Left kidney (tissue), 8 donors: ENCODE measurements at places on chromosomes 3 and 15. TPM values are rescaled to one million over a fixed set of nuclear protein-coding genes. Genes with fewer than 3 reads are reported as not detected.

GRCh38 chr3:188064831-188065493 lies 89.0 kb upstream of the LPP start:
- DNase-seq, result no peak

- DNase-seq, result no peak
These were observed 103.3 kb downstream of the SNRK start for GRCh38 chr3:43389388-43390254.

DNA sequence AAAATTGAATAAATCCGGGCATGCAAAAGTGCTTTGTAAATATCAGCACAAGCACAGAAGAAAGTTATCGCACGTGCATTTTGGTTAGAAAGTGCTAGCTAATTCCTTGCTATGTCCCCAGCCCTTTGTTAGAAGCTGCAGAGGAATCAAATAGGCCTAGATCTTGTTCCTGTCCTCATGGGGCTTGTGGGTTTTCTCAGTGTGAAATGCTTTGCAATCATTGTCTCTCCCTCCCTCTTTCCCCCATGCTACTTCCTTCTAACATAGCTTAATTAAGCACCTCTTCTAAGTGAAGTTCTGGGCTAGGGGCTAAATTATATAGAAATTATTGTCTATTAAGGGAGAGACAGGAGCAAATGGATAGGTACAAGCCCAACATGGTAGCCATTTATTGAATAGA lies 271.7 kb downstream of the RPLP1 start:
- DNase-seq, result no peak

GRCh38 chr3:146071632-146072031 lies 89.4 kb downstream of the PLOD2 start:
- no peak for DNase-seq

GRCh38 chr15:48623456-48623855 lies 22.1 kb downstream of the FBN1 start:
- DNase-seq, result no peak

GRCh38 chr3:3468596-3468995 lies 289.1 kb upstream of the CRBN start:
- DNase-seq, result no peak

DNA sequence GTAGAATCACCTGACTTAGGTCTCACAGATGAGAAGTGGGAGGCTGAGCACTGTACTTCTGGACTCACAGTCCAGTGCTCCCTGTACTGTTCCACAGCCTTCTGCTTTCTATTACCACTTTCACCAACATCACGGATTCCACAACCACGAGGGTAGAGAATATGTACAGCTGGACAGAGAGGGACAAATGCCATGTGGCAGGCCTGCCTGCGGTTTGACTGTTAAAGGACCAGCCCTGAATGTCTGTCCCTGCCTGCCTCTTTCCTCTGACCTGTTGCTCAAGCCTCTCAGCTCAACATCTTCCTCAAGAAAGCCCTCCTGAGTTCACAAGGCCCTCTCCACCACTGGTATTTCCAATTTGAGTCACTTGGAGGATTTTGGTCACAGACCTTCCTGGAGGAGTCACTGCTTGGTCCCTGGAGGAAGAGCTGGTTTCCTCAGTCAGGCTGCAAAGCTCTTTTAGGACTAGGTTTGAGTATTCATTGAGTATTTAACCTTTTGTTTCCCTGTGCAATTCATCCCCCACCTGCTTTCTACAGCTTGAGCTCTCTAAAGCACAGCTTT lies 49.1 kb downstream of the RAB11A start:
- DNase-seq, result no peak

DNA sequence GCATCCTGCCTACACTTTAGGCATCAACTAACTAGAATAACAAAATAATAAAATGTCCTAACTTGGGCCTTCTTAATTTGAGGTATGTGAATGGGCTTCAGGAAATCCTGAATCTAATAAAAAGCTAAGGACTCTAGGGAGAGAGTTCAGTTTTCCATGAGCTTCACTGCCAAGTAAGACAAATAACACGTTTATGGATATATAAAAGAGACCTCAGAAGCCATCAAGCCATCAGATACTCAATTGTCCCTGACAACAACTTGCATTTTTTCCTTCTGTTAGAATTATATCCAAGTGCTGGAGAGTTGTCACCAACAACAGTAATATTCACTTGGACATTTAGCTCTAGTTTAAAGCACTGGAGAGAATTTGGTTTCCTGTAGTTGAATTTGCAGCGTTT lies 102.4 kb upstream of the IGSF10 start:
- no peak for DNase-seq

- DNase-seq, result no peak
These were observed 68.7 kb upstream of the MAP4 start for GRCh38 chr3:48084929-48085328.

SPINK8 gene
- 0.43 TPM for polyA plus RNA-seq

GRCh38 chr3:125381314-125381713 lies 6.2 kb upstream of the ZNF148 start:
- no peak for DNase-seq

DNA sequence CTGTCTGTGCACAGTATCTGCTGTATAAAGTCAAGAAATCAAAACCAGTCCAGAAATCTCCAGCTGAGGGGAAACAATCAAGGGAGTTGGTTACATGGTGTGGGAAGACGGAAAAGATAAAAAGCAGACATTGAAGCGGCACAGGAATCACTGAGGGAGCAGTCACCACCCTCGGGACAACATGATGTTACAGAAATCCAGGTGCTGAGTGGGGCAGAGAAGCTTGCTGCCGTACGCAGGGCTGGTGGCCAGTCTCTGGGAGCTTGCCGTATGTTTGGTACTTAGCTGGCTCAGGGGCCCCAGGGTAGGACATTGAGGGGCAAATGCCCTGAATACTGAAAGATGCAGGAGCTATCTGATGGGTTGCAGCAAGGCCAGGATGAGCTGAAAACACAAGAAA lies 237.9 kb downstream of the EDEM1 start:
- DNase-seq, result no peak

- DNase-seq, result no peak
These were observed 326.3 kb upstream of the NR2E3 start for GRCh38 chr15:71484080-71484479.

- DNase-seq, result no peak
These were observed 159.8 kb downstream of the MBNL1 start for GRCh38 chr3:152428577-152428976.

- no peak for DNase-seq
These were observed 1.0 kb upstream of the CEP70 start for GRCh38 chr3:138594935-138595610.

- peak; percentile 43 for DNase-seq
These were observed 5.1 kb downstream of the MECOM start for GRCh38 chr3:169658311-169658931.

QRICH1 gene
- 97.6 TPM for polyA plus RNA-seq

AADACL2 gene
- not detected for polyA plus RNA-seq

ZIC1 gene
- polyA plus RNA-seq, result 0.08 TPM

A4GNT gene
- 1.8 TPM for polyA plus RNA-seq

SMCO1 gene
- polyA plus RNA-seq, result not detected

DNA sequence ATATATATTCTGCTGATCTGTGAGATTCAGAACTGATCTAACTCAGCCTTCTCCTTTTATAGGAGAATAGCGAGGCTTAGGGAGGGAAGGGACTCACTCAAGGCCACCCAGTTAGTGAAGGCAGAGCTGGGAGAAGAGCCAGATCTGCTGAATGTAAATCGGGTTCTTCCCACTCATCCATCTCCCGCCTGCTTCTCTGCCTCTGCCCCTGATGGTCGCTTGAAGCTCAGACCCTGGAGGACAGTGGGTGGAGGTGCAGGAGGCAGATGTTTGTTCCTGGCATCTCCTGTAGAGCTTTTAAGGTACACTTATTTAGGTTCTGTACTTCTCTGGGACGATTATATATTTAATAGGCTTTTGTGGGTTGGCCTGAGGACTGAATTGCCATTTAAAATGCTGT lies 4.3 kb downstream of the PDIA5 start:
- no peak for DNase-seq

DNA sequence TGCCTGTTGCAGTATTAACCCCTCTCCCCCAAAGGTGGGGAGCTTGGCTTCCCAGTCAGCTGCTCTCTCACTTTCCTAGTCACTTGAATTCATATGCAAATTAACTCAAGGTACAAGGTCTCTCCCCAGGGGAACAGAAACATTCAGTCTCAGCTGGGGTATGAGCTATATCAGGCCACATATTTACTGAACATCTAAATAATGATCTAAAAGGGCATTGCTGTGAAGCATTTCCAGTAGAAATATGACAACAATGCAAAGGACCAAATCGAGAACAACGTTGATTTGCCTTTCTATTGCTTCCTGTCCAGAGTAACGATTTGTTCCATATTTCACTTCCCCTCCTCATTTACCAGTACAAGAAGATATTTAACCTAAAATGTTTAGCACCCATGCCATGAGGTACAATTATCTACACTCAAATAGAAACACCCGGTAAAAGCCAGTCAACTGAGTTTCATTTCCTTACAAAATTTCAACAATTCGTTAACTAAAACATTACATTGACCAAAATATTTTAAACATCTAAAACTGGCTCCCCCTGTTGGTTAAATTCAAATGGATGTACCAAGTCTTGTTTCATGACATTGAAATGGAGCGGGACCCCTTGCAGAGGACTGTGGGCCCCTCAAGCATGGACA lies 36.5 kb upstream of the KLHL6 start:
- DNase-seq, result no peak

- DNase-seq, result no peak
These were observed 507.0 kb upstream of the TPRG1 start for GRCh38 chr3:188664795-188665194.

DNA sequence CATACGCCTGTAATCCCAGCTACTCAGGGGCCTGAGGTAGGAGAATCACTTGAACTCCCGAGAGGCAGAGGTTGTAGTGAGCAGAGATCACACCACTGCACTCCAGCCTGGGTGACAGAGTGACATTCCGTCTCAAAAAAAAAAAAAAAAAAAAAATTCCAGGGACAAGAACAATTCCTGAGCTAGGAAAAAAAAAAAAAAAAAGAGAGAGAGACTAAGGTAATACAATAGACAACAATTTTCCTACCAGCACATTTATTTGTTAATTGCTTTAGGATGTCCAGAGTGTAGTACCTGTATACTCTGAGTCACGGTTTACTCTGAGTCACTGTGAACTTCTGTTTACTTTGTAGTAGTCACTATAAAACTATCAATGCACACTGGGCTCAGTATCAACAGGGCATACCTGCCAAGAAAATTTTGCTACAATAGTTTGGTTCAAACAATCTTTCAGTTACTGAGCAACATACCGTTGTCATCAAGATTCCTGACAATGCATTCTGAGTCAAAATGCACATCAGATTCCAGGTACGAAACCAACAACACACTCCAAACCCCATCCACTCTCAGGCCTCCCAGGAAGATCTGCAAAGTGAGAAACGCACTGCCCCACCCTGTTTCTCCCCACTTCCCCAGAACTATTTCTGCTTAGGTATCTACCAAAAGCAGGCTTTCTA lies 28.3 kb downstream of the IGF2BP2 start:
- no peak for DNase-seq

DNA sequence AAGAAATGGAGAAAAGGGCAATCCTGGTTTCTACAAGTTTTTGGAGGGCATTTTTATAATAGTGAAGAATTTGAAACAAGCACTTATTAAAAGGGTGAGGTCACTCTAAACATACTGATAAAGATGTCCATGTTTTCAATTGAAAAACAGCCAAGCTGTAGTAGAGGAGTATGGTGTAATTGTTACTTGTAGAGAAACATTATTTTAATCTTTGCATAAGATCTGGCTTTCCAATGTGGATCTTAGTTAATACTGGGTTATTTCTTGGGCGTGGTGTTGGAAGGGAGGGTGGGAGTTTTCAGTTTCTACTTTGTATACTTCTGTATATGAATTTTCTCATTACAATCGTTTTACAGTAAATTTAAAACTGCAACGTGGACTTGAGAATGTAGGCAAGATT lies 22.8 kb downstream of the MORF4L1 start:
- DNase-seq, result no peak
